ENCODE measurements at places on chromosomes 7 and 10. TPM values are rescaled to one million over a fixed set of nuclear protein-coding genes. Genes with fewer than 3 reads are reported as not detected.

- no peak for DNase-seq
Measured at GRCh38 chr7:69684369-69685292, 86.4 kb downstream of the AUTS2 start.

GRCh38 chr7:131554880-131555516 is 1.4 kb downstream of the PODXL start:
- DNase-seq = no peak

CALML5 gene
- not detected for polyA plus RNA-seq

- no peak for DNase-seq
Measured at GRCh38 chr7:150897502-150898474, 45.5 kb downstream of the AOC1 start.

- DNase-seq = no peak
Measured at GRCh38 chr10:123142701-123143161, 5.2 kb upstream of the HMX2 start.

GRCh38 chr10:118571123-118571522 is 24.3 kb downstream of the PRLHR start:
- no peak for DNase-seq

DNA sequence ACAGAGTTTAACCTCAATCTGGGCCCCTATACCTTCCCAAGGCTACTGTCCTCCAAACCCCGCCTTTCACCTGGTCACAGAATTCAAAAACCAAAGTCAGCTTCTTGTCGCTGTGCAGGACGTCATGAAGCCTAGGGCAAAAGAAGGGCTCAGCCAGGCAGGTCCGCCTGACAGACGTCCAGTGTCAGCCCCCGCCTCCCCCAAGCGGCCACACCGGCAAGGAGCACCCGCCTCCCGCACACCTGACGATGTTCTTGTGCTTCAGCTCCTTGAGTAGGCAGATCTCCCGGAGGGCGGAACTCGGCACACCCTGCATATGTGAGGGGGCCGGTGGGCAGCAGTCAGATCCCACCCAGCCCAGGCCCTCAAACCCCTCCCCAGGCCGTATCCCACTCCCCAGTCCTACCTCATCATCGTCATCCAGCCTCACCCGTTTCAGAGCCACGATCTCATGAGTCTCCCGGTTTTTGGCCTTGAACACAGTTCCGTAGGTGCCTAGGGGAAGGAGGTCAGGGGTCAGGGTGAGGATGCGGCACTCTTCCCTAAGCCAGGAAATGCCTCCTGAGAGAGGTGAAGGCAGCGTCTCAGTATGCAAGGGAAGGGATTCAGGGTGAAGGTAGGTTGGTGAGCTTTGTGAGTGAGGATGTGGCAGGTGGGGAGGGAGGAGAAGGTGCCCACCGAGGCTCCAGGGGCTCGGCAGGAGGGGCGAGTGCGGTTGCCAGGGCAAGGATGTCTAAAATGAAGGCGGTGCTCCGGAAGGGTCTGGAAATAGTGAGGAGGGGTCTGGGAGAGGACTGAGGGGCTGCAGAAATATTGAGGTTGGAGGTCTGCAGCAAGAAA is 811 bp downstream of the CDK5 start:
- no peak for DNase-seq

TMEM270 gene
- not detected for polyA plus RNA-seq

GPR15LG gene
- polyA plus RNA-seq = 0.19 TPM

DNA sequence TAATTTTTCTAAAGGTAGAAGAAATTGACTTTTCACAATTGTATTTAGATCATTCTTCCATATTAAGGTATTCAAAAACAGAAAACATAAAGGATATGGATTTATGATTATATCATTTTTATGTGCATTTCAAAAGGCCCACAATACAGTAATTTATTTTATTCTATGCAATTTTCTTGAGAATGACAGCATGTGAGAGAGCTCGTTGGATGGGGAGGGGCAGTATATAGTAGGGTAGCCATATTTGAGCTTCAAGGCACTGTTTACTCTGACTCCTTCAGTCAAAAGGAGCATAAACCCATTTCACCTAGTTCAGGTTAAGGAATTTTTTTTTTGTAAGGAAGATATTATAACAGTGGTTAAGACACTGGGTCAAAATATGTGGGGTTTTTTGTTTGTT is 140.8 kb upstream of the KAT6B start:
- no peak for DNase-seq

GPR146 gene
- 4.5 TPM for polyA plus RNA-seq

DNA sequence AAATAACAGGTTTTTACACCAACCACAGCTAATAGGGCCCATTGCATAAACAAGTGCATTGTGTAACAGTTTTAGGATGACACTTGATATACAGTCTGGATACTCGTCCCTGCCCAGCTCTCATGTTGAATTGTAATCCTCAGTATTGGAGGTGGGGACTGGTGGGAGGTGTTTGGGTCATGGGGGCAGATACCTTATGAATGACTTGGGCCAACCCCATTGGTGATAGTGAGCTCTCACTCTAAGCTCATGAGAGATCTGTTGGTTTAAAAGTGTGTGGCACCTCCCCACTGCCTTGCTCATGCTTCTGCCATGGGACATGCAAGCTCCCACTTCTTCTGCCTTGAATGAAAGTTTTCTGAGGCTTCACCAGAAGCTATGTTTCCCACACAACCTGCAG is 136.7 kb downstream of the PDE1C start:
- no peak for DNase-seq

DNA sequence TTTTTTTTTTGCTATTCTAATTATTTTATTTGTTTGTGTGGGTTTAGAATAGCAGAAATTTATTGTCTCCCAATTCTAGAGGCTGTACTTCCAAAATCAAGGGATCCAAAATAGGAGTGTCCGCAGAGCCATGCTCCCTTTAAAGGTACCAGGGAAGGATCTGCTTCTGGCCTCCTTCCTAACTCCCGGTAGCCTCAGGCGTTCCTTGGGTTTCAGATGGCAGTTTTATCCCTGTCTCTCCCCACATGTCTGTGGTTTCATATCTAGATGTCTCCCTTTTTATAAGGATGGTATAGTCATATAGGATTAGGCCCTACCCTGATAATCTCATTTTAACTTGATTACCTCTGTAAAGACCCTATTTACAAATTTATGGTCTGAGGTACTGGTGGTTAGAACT is 48.4 kb downstream of the BMPR1A start:
- no peak for DNase-seq

DNA sequence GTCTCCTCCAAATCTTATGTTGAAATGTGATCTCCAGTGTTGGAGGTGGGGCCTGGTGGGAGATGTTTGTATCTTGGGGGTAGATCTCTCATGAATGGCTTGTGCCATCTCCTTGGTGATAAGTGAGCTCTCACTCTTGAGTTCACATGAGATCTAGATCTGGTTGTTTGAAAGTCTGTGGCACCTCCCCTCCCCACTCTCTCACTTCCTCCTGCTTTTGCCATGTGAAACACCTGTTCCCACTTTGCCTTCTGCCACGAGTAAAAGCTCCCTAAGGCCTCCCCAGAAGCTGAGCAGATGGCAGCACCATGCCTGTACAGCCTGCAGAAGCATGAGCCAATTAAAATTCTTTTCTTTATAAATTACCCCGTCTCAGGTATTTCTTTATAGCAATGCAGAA is 23.5 kb downstream of the TMEM229A start:
- no peak for DNase-seq

DNA sequence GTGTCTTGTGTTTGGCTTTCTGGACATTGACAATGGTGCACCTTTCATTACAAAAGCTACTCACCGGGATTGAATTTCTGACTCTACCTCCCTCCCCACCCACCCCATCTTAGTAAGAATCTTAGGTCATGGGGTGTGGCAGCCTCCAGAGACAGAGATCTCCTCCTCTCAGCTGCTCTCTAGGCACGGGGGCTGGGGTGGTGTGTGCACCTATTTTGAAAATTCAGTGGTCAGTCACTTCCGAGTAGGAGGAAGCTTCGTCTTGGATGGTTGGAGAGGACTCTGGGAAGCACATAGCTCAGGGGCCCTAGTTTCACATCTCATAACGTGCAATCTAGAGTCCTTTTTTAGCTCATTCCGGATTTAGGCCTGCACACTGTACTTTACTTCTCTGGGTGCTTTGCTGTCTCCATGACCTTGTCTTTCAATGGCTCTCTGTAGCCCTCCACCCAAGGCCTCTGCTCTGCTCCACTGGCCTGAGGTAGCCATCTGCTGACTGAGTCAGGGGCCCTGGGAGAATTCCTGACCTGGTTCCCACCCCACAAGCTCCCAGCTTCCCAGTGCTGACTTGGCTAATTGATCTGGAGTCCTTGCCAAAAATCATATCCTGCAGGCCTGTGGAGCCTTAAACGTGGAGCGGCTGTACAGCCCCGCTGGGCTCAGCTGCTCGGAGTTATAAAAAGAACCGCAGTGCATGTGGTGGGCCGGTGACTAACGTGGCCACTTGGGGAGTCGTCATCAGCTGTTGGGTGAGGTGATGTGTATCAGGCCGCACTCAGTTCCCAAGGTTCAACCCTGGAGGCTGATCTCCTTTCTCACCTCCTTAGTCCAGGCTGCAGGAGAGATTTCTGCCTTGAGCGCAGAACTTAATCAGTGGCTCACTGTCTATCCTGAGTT is 19.3 kb upstream of the ADAMTS14 start:
- no peak for DNase-seq

- DNase-seq = no peak
Measured at GRCh38 chr10:29411666-29412315, 122.9 kb downstream of the LYZL1 start.

GRCh38 chr7:73822319-73823173 is 8.2 kb upstream of the CLDN4 start:
- DNase-seq = no peak

DNA sequence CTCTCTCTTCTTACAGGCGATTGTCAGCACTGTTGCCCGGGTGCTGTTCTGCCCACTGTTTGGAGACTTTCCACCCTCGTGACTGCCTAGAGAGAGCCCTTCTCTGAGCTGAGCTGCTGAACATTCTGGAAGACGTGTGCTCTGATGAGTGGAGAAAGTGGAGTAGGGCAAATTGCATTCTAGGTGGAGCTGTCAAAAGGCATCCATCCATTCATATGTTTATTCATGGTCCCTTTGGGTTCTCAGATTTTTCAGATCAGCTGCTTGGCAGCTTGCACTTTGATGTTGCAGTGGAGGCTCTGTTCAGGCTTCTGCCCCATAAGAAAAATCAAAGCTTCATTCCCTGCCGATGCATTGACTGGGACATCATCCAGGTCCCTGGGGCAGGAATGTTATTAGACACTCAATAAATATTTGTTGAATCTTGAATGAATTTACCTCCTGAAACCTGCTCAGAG is 120.7 kb upstream of the EEPD1 start:
- no peak for DNase-seq

GRCh38 chr10:125133696-125134482 is 26.5 kb downstream of the CTBP2 start:
- no peak for DNase-seq

INHBA gene
- polyA plus RNA-seq = 5.3 TPM

CAMK1D gene
- 20.6 TPM for polyA plus RNA-seq

DNA sequence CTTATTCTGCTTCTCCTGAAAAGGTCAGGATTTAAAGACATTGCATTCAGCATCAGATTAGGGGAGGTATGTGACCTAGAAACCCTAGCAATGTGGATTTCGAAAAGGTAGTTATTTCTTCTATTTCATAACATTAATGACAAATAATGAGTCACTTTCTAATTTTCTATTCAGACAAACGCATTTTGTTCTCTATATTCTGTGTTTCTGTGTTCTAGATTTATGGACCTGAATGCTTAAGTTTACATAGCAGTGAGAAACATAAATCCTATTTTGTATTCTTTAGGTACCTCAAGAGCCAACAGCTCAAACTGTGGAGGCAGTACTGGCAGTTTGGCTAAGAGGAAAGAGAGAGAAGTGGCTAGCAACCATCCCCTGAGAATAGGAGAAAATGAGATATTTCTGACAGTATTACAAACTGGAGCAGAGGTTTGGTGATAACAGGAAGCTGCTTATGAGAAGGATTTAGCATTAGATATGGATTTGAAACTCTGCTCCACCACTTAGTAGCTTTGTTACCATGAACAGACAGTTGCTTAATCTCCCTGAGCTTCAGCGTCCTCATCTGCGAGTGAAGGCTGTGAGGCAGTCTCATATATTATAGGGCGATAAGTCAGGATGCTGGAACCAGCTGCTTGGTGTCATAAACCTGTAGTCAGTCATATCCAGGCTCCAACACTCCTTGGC is 28.2 kb downstream of the CDK14 start:
- no peak for DNase-seq

GSTO1 gene
- 101 TPM for polyA plus RNA-seq

PCLO gene
- 8.9 TPM for polyA plus RNA-seq

GRCh38 chr10:96832721-96833219 is 672 bp downstream of the LCOR start:
- peak; percentile 76 for DNase-seq

DNA sequence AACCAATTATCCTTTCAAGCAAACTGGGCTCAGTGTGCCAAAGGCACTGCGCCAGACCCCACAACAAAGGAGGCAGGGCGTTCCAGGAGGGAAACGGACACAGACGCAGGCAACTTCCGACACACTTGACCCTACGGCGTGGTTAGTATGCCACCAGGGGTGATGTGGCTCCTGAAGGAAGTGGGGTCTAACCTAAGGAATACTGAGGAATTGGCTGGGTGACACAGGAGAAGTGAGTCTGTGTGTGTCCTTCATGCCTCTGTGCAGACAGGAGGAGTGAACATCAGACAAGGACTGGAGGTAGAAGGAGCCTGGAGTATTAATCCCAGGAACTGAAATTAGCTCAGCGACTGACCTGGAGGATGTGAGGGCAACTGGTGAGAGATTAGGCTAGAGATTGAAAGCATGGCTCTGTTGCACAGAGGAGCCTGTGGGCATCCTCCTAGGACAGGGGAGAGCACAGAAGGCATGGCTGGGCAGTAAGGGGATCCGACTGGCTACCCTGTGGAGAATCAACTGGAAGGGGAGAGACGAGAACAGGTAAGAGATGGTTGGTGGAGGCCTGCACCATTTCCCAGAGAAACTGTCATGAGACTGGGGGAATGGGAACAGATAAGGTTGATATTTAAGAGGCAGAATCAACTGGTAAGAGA is 27.8 kb downstream of the GSDME start:
- DNase-seq = no peak

DNA sequence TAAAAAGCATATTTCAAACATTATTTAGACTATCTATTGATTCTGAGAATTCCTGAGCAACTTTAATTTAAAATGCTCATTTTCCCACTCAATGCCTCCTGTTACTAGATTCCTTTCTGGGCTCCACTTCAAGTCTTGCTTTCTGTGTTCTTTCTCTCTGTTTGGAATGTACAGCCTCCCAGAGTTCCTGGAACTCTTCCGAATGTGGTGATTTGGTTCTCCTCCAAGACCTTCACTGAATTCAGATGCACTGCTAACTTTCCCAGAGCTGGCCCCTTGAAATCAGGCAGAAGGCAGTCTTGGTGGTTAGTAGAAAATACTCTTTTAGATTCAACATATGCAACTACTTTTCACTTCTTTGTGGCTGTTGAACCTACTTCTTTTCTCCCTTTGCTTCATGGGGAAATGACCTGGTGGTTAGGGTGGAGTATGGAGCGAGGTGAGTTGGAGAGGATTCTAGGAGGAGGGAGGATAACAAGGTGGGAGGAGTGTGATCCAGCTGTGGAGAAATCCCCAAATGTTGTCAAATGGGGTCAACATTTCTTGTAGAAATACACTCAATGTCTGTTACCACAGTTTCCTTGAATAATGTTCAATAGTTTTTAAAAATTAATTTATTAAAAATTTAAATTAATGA is 27.9 kb upstream of the CCDC7 start:
- peak; percentile 30 for DNase-seq

TMEM178B gene
- 0.76 TPM for polyA plus RNA-seq
